ENCODE measurements at places on chromosomes 3 and 15.

DNA sequence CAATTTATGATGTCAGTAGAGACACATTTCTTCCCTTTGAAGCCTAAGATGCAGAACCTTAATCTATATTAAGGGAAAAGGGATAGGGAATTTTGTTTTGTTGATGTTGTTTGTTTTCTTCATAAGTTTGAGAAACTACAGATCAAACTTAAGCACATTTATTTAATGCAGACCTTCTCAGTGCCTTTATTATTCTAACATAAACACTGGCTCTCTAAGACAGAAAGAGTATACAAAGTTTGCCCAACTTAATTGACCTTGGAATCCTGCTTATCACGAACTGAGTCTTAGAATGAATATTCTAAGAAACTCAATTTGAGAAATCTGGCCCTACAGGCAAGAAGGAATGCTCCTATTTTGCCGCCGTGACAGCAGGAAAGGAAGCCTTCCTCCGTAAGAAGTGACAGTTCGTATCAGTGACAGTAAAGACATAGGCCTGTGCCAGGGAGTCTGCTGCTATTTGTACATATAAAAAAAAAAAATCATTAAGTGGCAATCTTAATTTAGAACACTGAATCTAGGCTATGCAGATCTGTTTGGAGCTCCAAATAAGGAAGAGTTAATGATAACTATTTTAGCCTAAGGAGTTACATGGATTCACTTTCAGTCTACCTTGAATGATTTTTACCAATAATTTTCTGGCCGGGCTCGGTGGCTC, 8.8 kb upstream of the IMPG2 start:
- no peak for DNase-seq

- DNase-seq, result no peak
These were observed 31.3 kb upstream of the SETMAR start for GRCh38 chr3:4271834-4272233.

- DNase-seq, result no peak
These were observed 21.9 kb downstream of the FEM1B start for GRCh38 chr15:68299436-68299835.

- no peak for DNase-seq
These were observed 218.9 kb upstream of the THRB start for GRCh38 chr3:24713516-24713915.

- DNase-seq, result no peak
These were observed 513 bp downstream of the VGLL4 start for GRCh38 chr3:11643201-11643603.

- peak; percentile 68 for DNase-seq
These were observed 113.8 kb downstream of the AKAP13 start for GRCh38 chr15:85494048-85494777.

DNA sequence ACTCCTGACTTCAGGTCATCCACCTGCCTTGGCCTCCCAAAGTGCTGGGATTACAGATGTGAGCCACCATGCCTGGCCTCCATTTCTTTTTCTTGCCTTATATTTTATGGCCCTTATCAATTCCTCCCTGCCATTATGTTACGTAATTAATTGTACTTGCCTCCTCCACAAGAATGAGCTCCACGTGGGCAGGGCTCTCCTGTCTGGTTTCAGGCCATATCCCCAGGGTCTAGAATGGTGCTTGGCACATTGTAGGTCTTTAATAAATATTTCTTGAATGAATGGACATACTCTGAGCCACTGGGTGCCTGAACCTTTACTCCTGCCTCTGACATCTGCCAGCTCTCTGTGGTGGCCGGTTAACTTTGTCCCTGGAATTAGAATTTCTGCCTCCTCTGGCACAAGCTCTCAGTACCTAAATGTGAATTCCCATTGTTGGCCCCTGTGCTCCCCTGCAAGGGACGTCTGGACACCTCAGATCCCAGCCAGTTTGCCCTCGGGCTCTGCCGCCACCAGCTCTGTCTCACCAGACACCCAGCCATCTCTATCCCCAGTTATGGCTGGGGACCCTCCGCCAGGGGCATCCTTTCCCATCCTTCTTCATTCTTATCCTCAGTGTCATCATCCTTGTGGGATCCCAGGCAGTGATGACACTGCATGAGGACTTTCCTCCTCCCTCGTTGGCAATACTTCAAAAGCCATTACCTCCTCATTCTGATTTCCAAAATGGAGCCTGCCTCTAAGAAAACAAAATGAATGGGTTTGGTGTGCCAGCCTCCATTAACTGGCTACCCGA, 165.6 kb upstream of the SMAD3 start:
- DNase-seq, result peak; percentile 45

- DNase-seq, result no peak
These were observed 27.6 kb downstream of the ZNF589 start for GRCh38 chr3:48268381-48268935.

GRCh38 chr3:159340877-159341500, 539.1 kb downstream of the MFSD1 start:
- no peak for DNase-seq

- DNase-seq, result no peak
These were observed 90.7 kb downstream of the SCN11A start for GRCh38 chr3:38960953-38961622.

DNA sequence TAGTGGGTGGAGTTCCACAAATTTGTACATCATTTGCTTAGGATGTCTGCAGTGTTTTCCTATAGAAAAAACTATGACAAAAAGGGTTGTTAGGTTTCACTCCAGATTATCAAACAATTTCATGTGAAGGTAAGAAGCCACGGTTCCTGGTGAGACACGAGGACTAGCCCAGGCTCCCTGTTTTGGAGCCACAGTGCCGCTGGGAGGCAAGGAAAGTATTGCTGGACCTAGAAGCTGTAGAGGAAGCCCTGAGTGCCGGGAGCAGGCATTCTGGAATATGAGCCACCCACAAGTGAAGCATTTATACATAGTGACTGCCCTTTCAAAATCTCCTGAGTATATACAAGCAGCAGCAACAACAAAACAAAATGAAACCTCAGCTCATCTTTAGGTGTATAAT, 142.0 kb downstream of the GABRB3 start:
- DNase-seq, result no peak

Measured in GM04503 (cell line).